Left lung (tissue), 14 donors: ENCODE measurements at places on chromosomes 16 and 17. TPM values are rescaled to one million over a fixed set of nuclear protein-coding genes. Genes with fewer than 3 reads are reported as not detected.

- peaks cover 13% of the 10 kb centered on the region for H3K36me3 ChIP-seq
- peak overlapping the region; percentile 98 for H3K27ac ChIP-seq
- peak overlapping the region; percentile 68 for H3K4me3 ChIP-seq
- peaks cover 78% of the 10 kb centered on the region for H3K4me1 ChIP-seq
- no peaks in the 10 kb centered on the region for H3K27me3 ChIP-seq
Observed at GRCh38 chr16:20899477-20900298, 470 bp downstream of the DCUN1D3 start.

DNA sequence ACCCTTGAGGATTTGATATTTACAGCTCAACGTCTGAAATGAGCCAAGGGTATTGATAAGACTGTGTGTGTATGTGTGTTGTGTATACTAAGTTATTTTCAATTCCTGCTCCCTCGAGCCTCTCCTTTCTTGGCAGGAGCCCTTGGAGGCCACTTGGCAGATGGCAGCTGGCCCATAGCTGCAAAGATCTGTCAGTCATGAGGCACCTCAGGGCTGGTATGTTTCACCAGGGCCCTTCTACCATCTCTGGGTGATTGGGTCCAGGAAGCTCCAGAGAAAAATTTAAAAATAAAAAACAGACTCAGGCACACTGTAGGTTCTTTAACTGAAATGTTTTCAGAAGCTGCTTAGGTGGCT lies 355.7 kb downstream of the HAPSTR1 start:
- DNase-seq: no peak
- H3K36me3 ChIP-seq: no peaks in the 10 kb centered on the region
- H3K4me1 ChIP-seq: no peaks in the 10 kb centered on the region

DNA sequence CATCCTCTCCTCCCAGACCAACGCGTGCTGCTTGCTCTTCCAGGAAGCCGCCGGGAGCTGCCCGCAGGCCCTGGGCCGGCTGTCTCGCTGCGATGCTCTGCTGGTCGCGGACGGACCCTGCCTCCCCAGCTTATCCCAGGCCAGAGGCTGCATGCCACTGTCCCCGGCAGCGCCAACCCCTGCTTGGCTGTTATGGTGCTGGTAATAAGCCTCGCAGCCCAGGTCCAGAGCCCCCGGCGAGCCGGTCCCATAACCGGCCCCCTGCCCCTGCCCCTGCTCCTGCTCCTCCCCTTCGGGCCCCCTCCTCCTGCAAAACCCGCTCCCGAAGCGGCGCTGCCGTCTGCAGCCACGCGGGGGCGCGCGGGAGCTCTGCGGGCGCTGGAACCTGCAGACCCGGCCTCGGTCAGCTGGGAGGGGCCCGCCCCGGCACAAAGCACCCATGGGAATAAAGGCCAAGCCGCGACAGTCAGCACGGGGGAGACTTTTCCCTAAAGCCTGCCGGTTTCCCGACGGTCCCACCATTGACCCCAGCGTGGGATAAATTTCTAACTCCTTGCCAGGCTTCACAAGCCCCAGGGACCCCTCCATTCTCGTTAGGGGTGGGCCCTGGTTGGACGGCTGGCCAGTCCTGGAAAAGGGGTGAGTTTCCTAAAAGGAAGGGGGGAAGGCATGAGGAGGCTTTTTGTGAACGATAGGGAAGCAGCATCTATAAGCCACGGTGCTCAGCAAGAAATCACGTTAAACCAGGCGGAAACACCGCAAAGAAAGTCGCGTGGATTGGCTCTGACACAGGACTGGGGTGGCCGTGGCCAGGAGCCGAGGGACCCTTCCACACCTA lies 11.2 kb downstream of the ENPP7 start:
- no peak overlapping the region for H3K27ac ChIP-seq
- peaks cover 10% of the 10 kb centered on the region for H3K27me3 ChIP-seq
- DNase-seq: peak; percentile 62
- no peak overlapping the region for H3K4me3 ChIP-seq
- no peaks in the 10 kb centered on the region for H3K36me3 ChIP-seq

DNA sequence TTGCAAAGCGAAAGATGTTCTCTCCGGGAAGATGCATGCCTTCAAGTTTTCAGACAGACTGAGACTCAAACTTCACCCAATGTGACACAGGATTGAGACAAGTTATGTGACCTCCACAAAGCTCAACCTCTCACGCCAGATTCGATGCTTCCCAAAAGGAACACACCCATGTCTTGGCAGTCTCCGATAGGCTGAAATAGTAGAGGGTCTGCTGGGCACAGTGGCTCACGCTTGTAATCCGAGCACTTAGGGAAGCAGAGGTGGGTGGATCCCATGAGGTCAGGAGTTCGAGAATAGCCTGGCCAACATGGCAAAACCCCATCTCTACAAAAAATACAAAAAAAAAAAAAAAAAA lies 22.1 kb downstream of the ZFHX3 start:
- no peak for DNase-seq
- H3K4me3 ChIP-seq: no peak overlapping the region
- no peaks in the 10 kb centered on the region for H3K4me1 ChIP-seq
- H3K27ac ChIP-seq: no peak overlapping the region

DNA sequence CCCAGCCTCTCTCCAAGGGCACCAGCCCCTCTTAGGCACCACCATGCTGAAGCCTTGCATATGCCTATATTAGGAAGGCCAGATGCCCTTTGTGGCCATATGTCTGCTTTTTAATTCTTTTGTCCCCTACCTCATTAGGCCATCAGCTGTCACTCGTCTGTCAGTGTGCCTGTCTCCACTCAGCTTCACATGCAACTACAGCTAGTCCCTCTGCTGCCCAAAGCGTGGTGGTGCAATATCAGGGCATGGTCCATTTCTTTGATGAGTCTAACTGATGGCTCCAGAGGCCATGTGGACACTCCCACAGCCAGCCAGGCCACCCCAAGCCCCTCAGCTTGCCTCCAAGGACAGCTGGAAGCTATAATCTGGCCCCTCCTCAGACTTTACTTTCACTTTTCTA lies 36.3 kb downstream of the MYO18A start:
- H3K4me3 ChIP-seq: no peak overlapping the region
- no peaks in the 10 kb centered on the region for H3K36me3 ChIP-seq
- no peak for DNase-seq
- H3K27ac ChIP-seq: peak overlapping the region; percentile 6
- H3K4me1 ChIP-seq: peaks cover 22% of the 10 kb centered on the region

- no peak overlapping the region for H3K4me3 ChIP-seq
- no peak overlapping the region for H3K27ac ChIP-seq
- H3K27me3 ChIP-seq: peaks cover 55% of the 10 kb centered on the region
- H3K36me3 ChIP-seq: no peaks in the 10 kb centered on the region
- peaks cover 8% of the 10 kb centered on the region for H3K4me1 ChIP-seq
Observed at GRCh38 chr17:4583206-4583605, 1.1 kb upstream of the SMTNL2 start.

DNA sequence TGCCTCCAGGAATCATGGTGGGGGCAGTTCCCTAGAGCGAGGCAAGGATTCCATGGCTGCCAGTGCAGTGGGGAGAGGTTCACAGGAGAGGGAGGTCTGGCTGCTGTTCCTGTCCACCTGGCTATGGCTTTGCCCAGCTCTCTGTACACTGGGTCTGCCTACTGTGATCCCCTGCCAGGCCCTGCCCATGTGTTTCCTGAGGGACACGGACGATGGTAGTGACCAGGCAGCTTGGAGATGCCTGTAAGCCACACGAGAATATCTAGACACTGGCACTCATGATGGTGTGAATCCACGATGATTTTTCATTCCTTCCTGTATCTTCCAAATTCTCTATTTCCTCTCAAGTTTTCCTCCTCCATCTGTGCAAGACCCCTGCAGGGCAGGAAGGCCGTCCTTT lies 11.1 kb downstream of the C1QTNF8 start:
- H3K36me3 ChIP-seq: no peaks in the 10 kb centered on the region
- H3K4me3 ChIP-seq: no peak overlapping the region
- H3K27ac ChIP-seq: no peak overlapping the region
- peaks cover 19% of the 10 kb centered on the region for H3K27me3 ChIP-seq
- H3K4me1 ChIP-seq: no peaks in the 10 kb centered on the region

GRCh38 chr17:79809530-79810129 lies 12.8 kb upstream of the CBX8 start:
- H3K27ac ChIP-seq: no peak overlapping the region
- H3K4me3 ChIP-seq: no peak overlapping the region
- peaks cover 84% of the 10 kb centered on the region for H3K27me3 ChIP-seq
- H3K36me3 ChIP-seq: no peaks in the 10 kb centered on the region
- peaks cover 28% of the 10 kb centered on the region for H3K4me1 ChIP-seq

DNA sequence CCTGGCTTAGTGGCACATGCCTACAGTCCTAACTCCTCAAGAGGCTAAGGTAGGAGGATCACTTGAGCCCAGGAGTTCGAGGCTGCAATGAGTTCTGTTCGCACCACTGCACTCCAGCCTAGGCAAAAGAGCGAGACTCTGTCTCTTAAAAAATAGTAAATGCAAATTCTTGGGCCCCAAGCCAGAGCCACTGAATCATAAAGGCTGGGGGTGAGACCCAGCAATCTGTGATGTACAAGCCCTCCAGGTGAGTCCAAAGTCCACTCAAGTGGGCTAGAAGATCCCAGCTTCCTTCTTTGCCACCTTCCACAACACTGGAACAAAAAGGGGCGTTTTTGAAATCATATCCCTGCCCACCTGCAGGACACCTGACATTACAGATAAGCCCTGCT lies 16.9 kb downstream of the TRIM25 start:
- H3K27ac ChIP-seq: no peak overlapping the region
- no peaks in the 10 kb centered on the region for H3K4me1 ChIP-seq
- peaks cover 100% of the 10 kb centered on the region for H3K36me3 ChIP-seq
- no peaks in the 10 kb centered on the region for H3K27me3 ChIP-seq
- no peak for DNase-seq
- no peak overlapping the region for H3K4me3 ChIP-seq

DNA sequence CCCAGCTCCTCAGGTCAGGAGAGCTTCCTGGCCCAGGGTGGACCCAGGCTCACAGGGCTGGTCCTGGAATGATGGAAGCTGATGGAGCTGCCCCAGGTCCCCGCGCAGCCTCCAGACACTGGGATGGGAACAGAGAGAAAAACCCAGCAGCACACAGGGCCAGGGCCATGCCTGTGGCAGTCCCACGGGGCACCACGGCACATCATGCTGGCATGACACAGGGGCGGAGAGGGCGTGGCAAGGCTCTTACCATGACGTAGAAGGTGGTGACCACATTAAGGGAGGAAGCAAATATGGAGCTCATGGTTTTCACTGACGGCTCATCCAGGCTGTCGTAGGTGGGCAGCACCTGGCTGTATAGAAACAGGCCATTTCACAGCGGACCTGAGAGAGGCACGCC lies 18.3 kb downstream of the SLC38A10 start:
- peak overlapping the region; percentile 48 for H3K27ac ChIP-seq
- H3K27me3 ChIP-seq: no peaks in the 10 kb centered on the region
- no peaks in the 10 kb centered on the region for H3K36me3 ChIP-seq
- peaks cover 8% of the 10 kb centered on the region for H3K4me1 ChIP-seq
- H3K4me3 ChIP-seq: no peak overlapping the region
- DNase-seq: no peak

DNA sequence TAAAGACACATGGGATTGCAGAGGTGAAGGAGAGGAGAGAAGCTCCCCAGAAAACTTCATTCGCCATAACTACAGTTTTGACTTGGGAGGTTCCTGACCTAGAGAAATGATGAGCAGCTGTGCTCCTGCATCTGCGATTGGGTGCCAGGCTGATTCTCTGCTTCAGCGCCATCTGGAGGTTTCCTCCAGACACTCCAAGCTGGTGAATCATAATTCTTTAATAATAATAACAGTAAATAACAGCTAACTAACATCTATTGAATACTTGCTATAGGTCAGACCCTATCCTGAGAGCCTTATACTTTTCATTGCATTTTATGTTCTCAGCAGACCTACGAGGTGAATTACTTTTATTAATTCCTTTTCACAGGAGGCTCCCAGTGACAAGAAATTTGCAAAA lies 575.8 kb downstream of the TOX3 start:
- H3K4me1 ChIP-seq: no peaks in the 10 kb centered on the region
- H3K27me3 ChIP-seq: no peaks in the 10 kb centered on the region
- no peak overlapping the region for H3K27ac ChIP-seq
- H3K4me3 ChIP-seq: no peak overlapping the region

DNA sequence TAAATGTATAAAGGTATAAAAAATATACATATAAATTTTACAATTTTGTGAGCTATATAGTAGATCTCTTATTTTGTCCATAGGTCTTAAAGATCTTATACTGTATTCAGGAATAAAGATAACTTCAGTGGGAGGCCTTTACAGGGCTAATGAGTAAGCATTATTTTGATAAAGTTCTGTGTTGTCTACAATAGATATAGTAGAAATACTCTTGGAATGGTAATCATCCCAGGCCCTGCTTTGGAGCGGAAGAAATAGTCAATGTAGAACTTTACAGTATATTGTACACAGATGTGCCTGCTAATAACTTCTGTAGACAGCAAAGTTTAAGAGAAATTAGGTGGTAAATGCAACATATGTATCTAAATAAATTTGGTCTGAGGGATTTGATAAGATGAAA lies 42.6 kb downstream of the TENT4B start:
- no peak overlapping the region for H3K4me3 ChIP-seq
- peak overlapping the region; percentile 56 for H3K27ac ChIP-seq
- H3K27me3 ChIP-seq: no peaks in the 10 kb centered on the region
- H3K36me3 ChIP-seq: no peaks in the 10 kb centered on the region
- no peak for DNase-seq

DNA sequence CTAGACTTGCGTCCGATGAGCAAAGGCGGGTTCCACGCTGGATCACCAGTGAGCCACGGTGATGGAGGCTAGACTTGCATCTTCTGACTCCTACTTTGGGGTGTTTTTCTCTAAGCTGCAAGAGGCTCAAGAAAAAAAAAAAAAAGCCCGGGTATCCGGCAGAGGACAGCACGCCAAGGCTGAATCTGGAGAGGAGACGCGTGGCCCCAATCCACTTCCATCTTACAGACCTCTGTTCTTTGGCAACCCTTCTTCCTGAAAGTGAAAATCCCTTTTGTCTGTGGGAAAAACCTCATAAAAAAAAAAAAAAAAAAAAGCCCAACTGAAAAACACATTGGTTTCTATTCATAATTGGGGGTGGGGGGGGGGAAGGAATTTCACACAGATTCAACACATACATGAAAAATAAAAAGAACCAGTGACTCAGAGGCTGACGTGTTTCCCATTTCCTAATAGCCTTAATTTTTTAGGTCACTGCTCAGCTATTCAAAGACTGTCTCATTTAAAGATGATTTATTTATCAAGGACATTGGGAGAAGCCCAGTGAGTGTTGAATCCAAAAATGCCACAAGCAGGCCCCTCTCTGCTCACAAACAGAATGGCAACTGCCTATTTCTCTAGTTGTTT lies 258.3 kb downstream of the FOXL1 start:
- H3K4me1 ChIP-seq: no peaks in the 10 kb centered on the region
- H3K36me3 ChIP-seq: no peaks in the 10 kb centered on the region
- H3K27ac ChIP-seq: no peak overlapping the region
- no peak overlapping the region for H3K4me3 ChIP-seq
- no peaks in the 10 kb centered on the region for H3K27me3 ChIP-seq

The C16orf54 gene
- polyA plus RNA-seq: 0.33 TPM

The LRRC59 gene
- 65.5 TPM for polyA plus RNA-seq

The PMFBP1 gene
- 5.2 TPM for polyA plus RNA-seq

The CCL23 gene
- polyA plus RNA-seq: not detected

The SPAG5 gene
- polyA plus RNA-seq: 40.4 TPM

The NATD1 gene
- 10.8 TPM for polyA plus RNA-seq

The MRTFB gene
- 34.6 TPM for polyA plus RNA-seq

The HSD17B1 gene
- 4.4 TPM for polyA plus RNA-seq
